ENCODE measurements at places on chromosomes 7 and 10.

GRCh38 chr7:96920064-96920463 is 85.3 kb upstream of the DLX6 start:
- DNase-seq = no peak

GRCh38 chr10:31928549-31929260 is at the start of gene ARHGAP12:
TSS of gene ARHGAP12 (minus strand) at chr10:31928831. CDS start at chr10:31908855, 19,976 bp downstream.
- DNase-seq = peak; percentile 85

DNA sequence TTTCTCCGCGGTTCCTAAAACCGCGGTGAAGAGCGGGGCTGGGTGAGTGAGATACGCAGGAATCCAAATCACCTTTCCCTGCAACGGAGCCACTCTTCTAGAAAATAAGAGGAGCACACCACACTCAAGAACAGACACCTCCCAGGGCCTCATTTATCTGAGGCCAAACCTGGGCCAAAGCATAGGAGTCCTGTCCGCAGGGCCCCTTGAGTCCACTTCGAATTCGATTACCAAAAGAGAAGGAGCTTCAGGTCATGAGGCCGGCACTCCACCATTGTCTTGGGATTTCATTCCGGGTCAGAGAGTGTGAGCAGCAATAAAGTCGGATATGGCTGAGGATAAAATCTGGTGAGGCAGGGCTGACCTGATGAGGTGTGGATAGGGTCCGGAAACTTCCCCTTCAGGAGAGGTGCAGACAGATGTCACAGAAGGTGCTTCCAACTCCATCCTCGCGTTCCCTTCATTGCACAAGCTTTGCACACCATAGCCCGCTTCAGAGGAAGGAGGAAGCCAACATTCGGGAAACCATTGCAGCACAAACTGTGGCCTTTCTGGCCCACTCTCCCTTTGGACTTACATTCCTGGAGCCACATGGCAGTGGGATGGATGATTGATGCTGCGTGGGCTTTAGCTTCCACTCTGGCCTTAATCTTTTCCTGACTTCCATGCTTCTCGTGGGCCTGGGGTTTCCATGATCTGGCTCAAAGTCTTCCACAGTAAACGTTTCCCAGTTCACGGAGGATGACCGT is 27.2 kb upstream of the ZNF273 start:
- no peak for DNase-seq

DNA sequence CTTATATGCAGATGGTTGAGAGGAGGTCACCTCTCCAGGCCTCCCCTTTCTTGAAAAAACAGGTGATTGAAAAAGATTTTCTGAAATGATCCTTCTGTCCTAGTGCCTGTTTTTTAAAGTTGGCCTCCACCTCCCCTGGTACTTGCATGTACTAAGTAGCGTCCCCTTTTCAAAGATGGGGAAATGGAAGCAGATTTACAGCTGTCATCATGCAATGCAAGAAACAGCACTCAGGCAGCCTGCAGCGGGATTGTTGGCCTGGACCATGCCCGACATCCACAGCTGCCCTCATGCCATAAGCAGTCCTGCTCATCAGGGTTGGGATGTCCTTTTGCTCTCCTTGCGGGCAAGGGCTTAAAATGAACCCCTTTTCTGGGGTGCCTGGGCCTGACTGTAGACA is 127.2 kb upstream of the MGMT start:
- no peak for DNase-seq

- DNase-seq = no peak
Measured at GRCh38 chr7:55055479-55055878, 36.7 kb downstream of the EGFR start.

GRCh38 chr7:96143495-96144259 is 178.2 kb downstream of the SLC25A13 start:
- DNase-seq = no peak

All from hematopoietic multipotent progenitor cell treated with erythropoietin and hydrocortisone succinate and interleukin-3 and kit ligand, for 15 days (in vitro differentiated cells).